Progenitor cell of endocrine pancreas (in vitro differentiated cells): ENCODE measurements at places on chromosomes 1 and 21. TPM values are rescaled to one million over a fixed set of nuclear protein-coding genes. Genes with fewer than 3 reads are reported as not detected.

DNA sequence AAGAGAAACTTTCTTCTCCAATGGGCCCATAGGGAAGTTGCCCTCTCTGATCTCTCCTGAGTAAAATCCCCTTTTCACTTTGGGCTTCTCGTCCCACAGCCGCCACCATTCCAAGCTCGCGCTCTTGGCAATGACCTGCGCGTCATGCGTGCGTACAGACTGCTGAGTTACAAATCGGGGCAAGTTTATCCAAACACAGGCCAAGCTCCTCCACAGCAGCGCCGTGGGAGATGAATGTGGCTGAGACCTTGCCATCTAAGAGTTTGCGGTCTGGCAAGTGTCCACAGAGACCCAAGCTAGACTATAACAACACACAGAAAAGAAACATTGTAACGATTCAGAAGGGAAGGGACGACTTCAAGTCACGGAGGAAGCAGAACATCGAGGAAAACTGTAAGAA, 116.3 kb upstream of the SOD1 start:
- DNase-seq, result no peak

GRCh38 chr1:203681739-203682138, 55.1 kb downstream of the ATP2B4 start:
- DNase-seq, result no peak

GRCh38 chr1:43558346-43558841, 27.7 kb downstream of the PTPRF start:
- DNase-seq, result no peak

- DNase-seq, result no peak
These were observed 99.0 kb downstream of the ZZZ3 start for GRCh38 chr1:77583483-77583882.

- no peak for DNase-seq
These were observed 6.0 kb upstream of the SH2D2A start for GRCh38 chr1:156822680-156823079.

DNA sequence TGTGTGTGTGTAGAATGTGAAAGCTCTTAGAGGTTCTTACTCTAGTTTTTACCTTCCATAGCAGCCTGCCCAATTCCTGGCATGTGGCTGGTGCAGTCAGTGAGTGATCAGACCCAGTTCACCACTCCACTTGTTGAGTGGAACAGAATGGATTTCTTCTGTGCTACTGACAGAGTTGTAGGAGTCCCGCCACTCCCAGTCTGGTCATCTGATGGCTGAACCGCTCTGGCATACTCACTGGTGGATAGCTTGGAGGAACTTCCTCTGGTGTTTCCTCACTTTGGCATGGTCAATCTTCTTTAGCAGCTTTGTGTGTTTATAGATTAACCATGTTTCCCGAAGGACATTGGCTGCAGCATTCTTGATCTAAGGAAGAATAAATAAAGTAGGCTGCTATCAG, 106.7 kb upstream of the ADAR start:
- no peak for DNase-seq

- DNase-seq, result no peak
These were observed 6.2 kb upstream of the MAPKAPK2 start for GRCh38 chr1:206678490-206678889.

GRCh38 chr1:212288615-212289014, 3.4 kb downstream of the PPP2R5A start:
- no peak for DNase-seq

LEFTY2 gene
- total RNA-seq, result 0.22 and 0.51 TPM in 2 replicates

DNA sequence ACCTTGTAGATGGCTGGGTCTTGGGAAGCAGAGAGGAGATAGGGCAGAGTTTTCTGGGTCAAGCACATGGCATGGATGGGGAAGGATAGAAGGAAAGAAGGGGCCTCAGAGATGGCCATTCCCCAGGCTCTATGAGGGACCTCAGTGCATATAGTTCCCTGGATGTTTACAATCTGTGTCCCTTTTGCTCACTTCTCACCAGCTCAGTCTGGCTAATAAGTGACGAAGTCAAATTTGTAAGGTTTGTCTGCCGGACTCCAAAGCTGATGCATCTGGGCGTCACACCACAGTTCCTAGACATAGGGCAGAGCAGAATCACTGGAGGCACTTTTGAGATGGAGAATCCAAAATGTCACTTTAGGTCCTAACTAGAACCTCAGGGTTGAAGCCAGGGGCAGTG, 416.4 kb upstream of the PROX1 start:
- no peak for DNase-seq

DNA sequence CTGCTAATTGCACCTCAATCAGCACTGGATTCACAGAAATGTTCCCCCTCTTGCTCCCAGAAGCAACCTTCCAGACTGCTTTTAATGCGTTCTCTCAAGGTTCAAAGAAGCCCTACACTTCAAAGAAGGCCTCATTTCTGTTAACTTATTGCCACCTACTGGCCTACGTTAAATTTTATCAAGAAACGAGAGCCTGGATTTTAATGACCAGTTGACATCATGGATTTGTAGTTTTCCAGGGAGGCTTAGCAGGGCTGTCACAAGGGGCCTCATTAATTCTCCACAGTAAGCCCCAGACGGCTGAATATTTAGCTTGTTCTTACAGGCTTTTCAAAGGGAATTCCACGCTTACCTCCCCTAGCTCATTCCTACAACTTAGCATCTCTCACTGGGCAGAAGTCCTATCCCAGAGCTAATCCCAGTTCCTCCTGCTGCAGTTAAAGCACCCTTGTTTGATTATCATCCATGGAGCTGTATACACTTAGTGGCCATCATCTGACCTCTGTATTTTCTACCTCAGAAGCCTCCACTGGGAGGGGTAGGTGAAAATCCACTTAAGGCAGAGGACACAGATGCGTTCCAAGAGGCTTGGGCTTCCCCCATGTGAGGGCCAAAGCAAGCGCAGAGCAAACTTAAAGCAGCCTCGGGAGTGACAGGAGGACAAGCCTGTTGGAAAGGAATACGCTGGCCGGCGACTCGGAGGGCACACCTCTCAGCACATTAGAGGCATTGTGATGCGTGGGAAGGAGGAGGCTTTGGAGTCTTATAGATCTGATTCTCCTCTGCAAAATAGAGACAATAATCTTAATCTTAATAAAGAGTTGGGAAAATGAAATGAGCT, 32.2 kb upstream of the CYP4X1 start:
- DNase-seq, result no peak

DNA sequence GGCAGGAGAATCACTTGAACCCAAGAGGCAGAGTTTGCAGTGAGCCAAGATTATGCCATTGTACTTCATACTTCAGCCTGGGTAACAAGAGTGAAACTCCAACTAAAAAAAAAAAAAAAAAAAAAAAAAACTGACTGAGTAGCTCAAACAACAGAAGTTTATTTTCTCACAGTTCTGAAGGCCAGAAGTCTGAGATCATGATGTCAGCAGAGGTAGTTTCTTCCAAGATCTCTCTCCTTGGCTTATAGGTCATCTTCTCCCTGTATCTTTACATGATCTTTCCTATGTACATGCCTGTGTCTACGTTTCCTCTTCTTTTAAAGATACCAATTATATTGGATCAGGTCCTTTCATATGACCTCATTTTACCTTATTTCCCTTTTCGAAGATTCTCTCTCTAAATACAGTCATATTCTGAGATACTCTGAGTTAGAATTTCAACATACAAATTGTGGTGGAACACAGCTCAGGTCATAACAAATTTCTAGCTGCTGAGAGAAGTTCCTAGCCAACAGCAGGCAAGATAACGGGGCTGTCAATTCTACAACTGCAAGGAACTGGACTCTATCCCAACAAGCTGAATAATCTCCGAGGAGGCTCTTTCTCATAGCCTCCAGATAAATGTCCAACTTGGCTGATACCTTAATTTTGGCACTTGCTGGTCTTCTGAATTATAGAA, 187.7 kb upstream of the ADAMTS5 start:
- DNase-seq, result no peak

- DNase-seq, result no peak
These were observed 78.0 kb downstream of the PIK3CD start for GRCh38 chr1:9729523-9729922.

PLXNA2 gene
- 32.9 and 34.9 TPM in 2 replicates for total RNA-seq

DNA sequence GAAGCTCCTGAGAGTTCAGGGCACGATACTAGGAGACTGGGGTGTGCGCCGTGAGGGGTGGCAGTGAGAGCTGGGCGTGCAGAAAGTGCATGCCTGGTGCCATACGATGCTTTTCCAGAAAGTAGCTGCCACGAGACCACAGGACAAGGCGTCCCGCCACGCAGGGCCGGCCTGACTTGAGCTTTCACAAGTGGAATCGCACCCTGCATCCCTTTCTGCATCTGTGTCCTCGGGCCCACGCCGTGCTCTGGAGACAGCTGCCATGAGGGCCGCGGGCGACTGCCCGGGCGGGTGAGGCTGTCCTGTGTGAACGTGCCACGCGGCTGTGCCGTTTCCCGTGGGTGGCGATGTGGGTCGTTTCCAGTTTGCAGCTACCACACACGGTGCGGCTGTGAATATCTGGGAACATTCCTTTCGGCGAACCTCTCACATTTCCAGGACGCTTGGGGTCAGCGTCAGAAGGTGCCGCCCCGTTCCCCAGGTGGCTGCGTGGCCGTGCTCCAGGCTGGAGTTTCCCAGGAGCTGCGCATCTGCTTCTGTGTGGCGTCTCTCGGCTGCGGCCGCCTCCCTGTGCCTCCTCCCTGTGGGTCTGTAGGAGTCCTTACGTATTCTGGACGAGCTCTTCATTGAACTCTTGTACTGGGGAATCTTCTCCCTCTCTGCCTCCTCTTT, 1.0 kb upstream of the PERM1 start:
- no peak for DNase-seq

- no peak for DNase-seq
These were observed 35.2 kb upstream of the LRP8 start for GRCh38 chr1:53362851-53363642.

DNA sequence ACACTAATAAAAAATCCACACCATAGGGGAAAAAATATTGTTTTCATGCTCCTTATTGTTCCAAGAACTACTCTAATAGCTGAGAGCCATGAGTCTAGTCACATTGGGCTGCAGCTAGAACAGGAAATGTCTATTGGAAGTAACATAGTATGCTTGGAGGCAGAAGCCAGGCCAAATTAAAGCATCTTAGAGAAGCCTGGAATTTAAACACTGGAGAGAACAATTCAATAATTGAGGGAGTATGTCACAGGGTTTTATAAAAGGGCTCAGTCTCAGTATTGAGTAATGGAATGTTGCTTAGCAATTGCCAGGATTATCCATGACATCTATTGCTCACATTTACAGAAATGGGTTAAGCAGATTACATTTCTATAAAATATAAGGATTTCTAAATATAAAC, 471.3 kb downstream of the LMO4 start:
- no peak for DNase-seq

CRNN gene
- total RNA-seq, result not detected in 2 replicates

MATN1 gene
- 0.11 and 0.14 TPM in 2 replicates for total RNA-seq

TCEA3 gene
- total RNA-seq, result 12.9 and 13.6 TPM in 2 replicates

- no peak for DNase-seq
These were observed 788.4 kb upstream of the PRMT6 start for GRCh38 chr1:106268070-106268469.

SLC9C2 gene
- total RNA-seq, result not detected in 2 replicates
